ENCODE measurements at places on chromosomes 1 and 21.

GRCh38 chr21:36384885-36385232 lies 333 bp upstream of the CHAF1B start:
- H3K36me3 ChIP-seq, result no peaks in the 10 kb centered on the region
- peak overlapping the region; percentile 92 for H3K4me3 ChIP-seq
- no peak for DNase-seq

GRCh38 chr1:17125756-17126237 lies 6.5 kb upstream of the PADI2 start:
- H3K4me3 ChIP-seq, result peak overlapping the region; percentile 50
- H3K27ac ChIP-seq, result no peak overlapping the region
- H3K4me1 ChIP-seq, result peaks cover 9% of the 10 kb centered on the region
- H3K27me3 ChIP-seq, result no peaks in the 10 kb centered on the region
- peak; percentile 50 for DNase-seq

- no peak overlapping the region for H3K27ac ChIP-seq
- no peaks in the 10 kb centered on the region for H3K27me3 ChIP-seq
- H3K4me3 ChIP-seq, result no peak overlapping the region
Observed at GRCh38 chr1:224201383-224201782, 18.3 kb downstream of the DEGS1 start.

DNA sequence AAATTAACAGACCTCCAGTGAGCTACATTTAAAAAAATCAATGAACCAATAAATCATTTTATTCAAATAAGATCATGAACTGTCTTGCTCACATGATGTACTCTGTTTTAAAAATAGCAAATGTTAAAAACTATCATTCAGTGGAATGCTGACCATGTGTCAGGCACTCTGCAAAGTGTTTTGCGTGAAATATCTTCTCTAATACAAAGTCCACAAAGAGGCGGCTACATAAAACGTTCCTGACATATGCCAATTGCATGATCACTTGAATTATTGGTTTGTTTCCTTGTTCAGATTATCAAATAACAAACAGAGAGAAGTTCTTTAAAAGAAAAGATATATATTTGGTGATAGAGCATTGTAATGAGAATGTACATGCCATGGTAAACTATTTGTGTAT lies 10.7 kb downstream of the FMO2 start:
- H3K27me3 ChIP-seq, result no peaks in the 10 kb centered on the region
- H3K4me1 ChIP-seq, result peaks cover 18% of the 10 kb centered on the region
- no peak overlapping the region for H3K4me3 ChIP-seq
- no peak for DNase-seq

Data from thoracic aorta (tissue), 2 donors.